Germinal center (tissue), 1 donor: ENCODE measurements at places on chromosomes 6 and 20.
A peak's percentile ranks its signal among the peaks of the same experiment; 100 is the strongest.

DNA sequence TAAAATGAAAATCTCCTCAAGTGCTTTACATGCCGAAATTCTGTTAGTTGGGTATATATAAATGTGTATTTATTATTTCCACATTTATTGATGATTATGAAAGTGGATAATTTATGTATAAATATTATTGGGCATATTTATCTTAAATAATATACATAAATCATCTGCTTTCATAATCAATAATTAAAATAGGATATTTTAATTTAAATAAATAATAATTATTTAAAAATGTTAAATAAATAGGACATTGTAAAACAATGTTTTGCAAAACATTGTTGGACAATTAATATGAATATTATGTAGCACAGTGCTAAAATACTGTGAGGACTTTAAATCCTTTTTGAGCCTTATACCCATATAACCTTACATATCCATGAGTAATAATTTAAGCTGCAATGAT is 786.5 kb upstream of the CITED2 start:
- DNase-seq: no peak

DNA sequence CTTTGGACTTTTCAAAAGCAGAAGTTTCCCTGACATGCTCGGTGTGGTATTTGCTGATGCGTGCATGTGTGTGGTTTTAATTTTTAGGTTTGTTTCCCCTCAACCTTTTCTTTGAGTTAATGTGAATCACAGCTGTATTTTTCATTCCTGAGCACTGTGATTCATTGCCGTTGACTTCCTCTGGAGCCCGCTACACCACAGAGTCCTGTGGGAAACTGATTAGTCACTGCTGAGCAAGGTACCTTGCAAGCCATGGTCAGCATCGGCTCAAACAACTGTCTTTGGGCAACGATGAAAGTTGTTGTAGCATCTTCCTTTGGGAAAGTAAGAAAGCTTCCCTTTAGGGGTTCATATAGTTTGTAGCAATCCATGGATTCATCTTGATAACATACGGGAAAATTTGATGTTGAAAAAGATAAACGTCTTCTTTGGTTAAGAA is 57.5 kb downstream of the RIN2 start:
- DNase-seq: peak; percentile 48

DNA sequence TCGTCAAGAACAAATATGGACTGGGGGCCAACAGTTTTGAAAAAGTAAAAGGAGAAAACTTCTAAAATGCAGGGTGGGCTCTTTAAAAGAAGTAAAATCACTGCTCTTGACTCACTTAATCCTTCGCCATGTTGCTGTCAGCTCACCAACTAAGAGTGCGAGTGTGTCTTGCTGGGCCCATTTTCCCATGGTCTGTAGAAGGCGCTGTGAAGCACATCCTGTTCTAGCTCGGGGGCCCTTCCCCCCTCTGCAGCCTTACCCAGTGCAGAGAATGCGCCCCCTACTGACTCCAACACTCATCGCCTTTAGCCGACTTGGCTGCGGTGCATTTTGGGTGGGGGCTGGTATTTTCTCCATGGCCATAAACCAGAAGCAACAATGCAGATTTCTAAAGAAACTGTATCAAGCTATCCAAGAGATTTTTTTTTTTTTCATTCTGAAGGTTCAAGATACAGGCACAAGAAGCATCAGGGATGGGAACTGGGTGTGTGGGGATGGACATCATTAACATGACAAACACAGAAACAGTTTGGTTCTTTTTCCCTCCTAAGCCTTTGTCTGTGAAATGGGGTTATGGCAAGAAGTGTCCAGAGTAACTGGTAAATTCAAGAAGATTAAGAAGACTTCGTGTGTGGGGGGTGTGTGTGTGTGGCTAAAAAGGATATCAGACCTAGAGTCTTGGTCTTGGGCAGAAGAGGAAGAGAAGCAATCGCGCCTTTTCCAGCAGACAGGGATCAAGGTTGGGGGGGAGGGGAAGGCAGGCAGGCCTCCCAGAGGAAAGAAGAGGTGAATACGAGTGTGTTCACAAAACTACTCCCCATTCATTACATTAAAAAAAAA is 1.7 kb downstream of the ADNP start:
- DNase-seq: peak; percentile 85

DNA sequence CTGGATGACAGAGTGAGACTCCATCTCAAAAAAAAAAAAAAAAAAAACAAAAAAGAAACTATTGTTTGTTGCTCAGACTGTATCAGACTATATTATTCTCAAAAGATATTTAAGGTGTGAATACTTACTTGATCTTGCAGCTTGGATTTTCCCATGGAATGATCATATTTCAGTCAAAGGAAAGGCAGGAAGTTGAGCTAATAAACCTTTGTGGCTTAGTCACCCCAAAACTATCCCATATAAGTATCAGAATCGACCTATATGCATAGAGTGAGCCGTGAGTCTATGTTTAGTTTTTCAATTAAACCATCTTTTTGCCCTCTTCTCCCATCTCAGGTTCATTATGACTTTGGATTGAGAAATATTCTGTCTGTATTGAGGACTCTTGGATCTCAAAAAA is 152.6 kb downstream of the DNAH8 start:
- no peak for DNase-seq

GRCh38 chr6:147156218-147156617 is 48.0 kb upstream of the STXBP5 start:
- DNase-seq: no peak

DNA sequence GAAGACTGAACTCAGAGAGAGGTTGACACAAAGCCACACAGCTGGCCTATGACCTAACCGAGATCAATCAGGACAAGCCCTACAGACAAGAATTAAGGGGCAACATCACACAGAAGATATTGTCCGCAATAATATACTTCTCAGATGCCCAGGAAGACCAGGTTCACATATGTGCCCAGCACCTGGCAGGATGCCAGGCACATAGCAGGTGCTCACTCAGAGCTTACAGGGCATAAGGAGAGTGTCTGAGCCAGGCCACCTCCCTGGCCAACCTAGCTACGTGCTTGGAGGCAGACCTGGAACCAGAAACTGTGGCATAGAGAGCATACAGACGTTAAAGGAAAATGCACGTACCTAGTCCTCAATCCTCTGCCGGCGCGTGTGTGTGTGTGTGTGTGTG is 87.0 kb upstream of the LRFN2 start:
- DNase-seq: no peak

GRCh38 chr6:29746846-29747687 is 23.8 kb downstream of the HLA-F start:
- no peak for DNase-seq

- DNase-seq: no peak
Measured at GRCh38 chr6:88296694-88297093, 130.5 kb upstream of the CNR1 start.

DNA sequence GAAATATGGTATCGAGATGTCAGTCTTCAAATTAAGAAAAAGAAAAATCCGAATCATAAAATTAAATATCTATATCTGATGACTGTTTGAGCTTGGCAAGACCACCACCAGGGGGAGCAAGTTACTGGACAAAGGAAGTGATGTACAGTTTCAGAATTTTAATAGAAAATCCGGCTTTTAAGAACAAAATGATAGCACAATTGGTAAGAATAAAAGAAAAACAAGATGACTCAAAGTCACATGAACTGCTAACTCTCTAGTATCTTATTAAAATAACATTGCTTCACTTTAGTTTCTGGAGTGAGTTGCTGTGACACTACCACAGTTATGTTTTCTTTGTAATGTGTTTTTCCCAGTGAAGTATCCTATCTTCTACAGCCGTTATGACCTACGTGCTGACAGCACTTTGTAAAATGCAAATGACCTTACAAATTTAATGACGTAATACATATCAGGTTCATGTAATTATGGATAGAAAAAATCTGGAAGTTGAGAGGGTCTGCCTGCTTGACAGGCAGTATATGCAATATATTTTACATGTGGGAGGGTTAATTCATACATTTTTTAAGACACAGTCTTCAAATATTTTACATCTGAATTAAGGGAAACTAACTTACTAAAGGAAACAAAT is 405.3 kb upstream of the HS3ST5 start:
- no peak for DNase-seq
